ENCODE measurements at places on chromosomes 11 and 22. TPM values are rescaled to one million over a fixed set of nuclear protein-coding genes. Genes with fewer than 3 reads are reported as not detected.

DNA sequence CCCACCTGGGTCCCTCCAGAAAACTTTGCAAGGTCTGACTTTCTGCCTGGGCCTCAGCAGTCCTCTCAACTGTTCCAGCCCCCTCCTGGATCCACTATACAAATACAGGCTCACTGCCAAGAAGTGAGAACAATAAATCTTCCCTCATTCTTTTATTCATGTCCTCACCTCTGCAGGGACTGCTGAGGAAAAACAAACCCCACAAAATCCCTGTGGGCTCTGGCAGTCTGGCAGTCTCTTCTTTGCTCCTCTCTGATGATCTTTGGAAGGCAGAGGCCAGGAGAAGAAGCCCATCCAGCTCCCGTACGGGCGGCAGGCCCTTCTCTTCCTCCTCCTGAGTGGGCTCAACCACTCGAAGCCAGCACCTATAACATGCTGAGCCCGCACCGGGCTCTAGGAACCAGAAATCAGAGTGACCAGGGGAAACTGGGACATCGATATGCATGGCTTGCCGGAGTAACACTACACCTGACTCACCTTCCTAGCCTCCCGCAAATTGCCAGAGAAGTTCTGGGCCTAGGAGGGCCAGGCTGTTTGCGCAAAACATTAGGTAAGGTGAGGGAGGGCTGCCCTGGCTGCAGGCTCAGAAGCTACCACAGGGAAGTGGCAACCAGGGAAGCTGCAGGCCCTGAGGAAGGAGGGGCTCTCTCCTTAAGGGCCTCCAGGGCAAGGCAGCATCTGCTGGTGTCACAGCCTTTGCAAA is 24.2 kb downstream of the TMPRSS5 start:
- no peak for DNase-seq

DNA sequence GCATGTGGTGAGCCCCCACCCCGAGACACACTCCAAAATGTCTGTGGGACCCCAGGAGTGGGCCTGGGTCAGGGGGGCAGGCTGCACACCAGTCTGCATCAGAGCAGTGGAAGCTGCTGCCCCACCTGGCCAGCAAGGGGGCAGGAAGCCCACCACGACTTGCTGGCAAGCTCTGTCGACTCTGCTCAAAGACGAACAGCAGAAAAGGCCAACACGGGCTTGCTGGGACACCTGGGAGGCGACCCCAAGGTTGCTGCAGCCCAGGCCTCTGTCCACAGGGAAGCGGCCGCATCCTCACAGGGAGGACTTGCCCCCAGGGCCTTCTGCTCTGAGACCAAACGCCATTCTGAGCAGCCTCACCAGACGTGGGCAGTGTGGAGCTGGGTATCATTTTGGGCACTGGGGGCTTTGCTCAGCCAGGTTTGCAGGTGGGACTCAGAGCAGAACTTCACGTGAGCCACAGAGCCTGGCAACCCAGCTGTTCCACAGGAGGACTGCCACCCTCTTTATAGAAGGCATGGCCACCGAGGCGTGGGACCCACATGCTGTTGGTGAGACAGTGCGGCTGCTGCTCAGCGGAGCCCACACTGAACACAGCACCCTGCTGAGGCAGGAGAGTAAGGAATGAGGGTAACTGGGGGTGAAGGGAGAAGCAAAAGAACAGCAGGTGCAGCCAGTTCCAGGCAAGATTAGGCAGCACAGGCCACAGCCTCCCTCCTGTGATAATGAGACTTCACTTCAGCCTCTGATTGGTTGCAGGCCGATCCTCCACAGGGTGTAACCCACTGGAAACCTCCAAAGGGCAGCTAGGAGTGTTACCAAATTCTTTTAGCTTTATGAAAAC is 11.0 kb downstream of the IL17REL start:
- peak; percentile 60 for DNase-seq

GRCh38 chr22:36814801-36815200 is 2.0 kb downstream of the PVALB start:
- no peak for DNase-seq

DNA sequence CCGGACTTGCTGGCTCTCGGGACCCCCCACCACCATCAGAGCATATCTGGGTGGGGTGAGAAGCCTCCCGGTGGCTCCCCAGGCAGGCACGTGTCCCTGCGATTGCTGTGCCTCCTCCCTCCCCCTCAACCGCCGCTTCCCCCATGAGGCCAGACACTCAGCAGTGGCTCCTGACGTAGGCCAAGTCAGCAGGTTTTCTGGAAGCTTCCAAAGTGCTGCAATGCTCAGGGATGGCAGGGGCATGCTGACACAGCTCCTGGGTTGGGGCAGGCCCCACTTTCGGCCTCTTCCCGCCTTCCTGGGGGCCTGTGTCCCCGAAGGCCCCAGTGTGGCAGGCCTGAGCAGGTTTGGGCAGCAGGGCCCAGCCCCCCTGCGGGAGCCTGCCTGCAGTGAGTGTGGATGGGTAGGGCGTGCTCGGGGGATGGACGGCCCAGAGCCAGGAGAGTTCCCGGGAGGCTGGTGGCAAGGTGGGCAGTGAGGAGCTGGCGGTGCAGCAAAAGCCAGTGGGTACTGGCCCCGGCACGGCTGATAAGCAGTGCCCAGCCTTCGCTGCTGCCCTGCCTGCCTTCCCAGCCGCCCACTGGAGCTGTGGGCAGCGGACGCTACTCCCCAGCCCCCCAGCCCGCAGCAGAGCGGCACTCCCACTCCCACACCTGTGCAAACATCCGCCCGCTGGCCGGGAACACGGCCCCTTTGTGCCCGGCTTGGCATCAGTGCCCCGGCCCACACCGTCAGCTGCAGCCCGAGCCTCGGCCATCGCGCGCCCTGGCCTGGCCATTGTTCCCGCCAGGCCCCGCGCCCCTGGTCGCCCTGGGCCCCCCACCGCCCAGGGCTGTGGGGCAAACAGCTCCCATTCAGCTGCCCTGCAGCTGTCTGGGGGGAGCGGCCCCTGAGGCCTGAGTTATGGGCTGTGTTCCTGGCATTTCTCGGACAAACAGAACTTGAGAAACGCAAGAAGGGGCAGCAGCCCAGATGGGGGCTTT is 125.0 kb downstream of the KCNQ1OT1 start:
- peak; percentile 50 for DNase-seq

The OR52N4 gene
- 0.24 TPM for total RNA-seq

GRCh38 chr11:69450064-69450856 is 31.2 kb upstream of the LINC01488 start:
- DNase-seq: no peak

The RASD2 gene
- total RNA-seq: 5.8 TPM

All from posterior vena cava (tissue), 2 donors.